ENCODE measurements at places on chromosomes 3 and 15.
A peak's percentile ranks its signal among the peaks of the same experiment; 100 is the strongest.

GRCh38 chr15:99143242-99143641 is 38.4 kb downstream of the SYNM start:
- DNase-seq, result no peak

- no peak for DNase-seq
Observed at GRCh38 chr15:28037969-28038590, 61.0 kb downstream of the OCA2 start.

DNA sequence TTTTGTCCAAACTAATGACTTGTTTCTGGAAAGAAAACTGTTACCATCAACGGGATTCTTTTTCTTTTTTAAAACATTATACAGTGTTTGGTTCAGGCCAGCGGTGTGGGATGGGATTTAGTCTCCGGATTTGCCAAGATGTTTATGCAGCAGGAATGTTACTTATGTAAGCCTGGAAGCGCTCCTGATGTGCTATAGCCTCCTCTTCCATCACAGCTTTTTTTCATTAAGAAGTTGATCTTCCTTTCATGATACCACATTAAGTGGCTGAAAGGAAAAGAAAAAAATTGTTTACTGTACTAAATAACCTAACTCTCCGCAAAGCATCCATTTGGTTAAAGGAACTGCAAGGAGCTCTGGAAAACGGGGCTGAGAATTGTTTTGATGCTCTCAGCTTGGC is 120.5 kb upstream of the ALDH1A3 start:
- peak; percentile 89 for DNase-seq

DNA sequence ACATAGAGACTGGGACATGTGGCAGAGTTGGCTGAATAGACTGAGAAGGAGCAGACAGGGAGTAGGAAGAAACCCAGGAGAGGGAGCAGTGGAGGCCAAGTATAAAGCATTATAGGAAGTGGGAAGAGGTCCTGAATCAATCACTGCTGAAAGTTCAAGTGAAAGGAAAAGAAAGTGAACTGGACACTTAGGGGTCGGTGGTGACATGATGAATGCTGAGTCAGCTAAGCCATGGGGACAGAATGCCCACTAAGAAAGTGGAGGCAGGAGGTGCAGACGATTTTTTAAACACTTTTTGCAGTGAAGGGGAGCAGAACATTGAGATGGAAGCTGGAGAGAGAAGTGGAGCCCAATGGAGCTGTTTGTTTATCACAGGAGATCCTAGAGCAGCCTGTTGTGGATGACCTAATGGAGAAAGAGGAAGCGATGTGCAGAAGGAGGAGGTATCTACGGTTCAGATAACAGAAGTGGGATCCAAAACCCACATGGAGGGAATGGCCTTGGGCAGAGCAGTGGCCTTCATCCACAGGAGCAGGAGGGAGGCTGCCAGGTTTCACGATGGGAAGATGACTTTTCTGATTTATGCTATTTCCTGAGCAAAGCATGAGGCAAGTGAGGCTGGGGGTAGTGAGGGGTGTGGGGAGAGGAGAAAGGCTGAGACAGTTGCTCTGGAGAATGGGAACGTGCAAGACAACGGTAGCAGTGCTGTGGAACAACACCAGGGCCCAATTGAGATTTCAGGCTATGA is 208.2 kb downstream of the RPLP1 start:
- no peak for DNase-seq

DNA sequence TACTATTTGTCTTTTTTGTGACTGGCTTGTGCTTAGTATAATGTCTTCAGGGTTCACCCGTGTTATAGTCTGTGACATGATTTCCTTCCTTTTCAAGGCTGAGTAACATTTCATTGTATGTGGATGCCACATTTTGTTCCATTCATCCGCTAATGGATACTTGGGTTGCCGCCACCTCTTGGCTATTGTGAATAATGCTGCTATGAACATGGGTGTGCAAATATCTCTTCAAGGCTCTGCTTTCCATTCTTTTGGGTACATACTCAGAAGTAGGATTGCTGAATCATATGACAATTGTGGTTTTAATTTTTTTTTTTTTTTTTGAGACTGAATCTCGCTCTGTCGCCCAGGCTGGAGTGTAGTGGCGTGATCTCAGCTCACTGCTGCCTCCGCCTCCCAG is 15.4 kb downstream of the CRTC3 start:
- DNase-seq, result no peak

DNA sequence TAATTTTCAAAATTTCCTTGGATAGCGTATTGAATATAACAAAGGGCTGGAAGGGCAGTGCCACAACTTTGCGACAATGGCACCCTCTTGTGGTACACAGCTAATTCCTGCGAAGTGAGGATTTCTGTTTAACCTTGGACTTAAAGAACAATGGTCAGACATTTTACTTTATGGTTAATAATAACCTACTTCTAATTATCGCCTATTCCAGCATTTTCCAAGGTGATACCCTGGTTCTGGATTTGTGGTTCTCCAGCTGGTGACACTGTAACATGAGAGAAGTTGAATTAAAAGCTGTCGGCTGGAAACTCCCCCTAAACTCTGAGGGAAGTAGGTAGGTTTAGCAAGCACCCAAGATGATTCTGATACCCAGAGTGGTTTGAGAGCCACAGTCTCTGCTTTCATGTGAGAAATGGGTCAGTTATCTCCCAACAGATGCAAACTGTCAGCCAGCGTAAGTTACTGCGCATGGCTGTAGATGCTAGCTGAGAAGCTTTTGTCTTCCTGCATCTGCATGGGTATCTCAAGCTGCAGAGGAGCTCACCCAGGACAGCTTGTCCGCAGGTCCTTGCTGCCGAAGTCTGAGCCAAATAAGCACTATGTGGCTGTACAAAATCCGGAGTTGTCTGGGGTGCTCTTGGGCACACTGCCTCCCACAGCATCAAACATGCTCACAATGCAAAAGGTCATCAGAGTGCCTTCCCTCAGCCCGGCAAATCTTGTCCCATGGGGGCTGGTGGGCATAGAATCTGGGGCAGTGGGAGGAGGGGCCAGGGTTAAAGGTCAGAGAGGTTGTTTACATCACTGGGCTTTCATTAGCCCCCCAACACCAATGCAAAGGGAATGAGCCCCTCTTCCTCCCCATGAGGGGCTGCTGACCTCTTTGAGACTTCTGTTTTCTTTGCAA is 6.6 kb upstream of the CHSY1 start:
- DNase-seq, result no peak

- DNase-seq, result peak; percentile 20
Observed at GRCh38 chr3:149224736-149225594, 3.3 kb upstream of the CP start.

GRCh38 chr3:107969525-107969924 is 121.3 kb downstream of the CD47 start:
- DNase-seq, result no peak

DNA sequence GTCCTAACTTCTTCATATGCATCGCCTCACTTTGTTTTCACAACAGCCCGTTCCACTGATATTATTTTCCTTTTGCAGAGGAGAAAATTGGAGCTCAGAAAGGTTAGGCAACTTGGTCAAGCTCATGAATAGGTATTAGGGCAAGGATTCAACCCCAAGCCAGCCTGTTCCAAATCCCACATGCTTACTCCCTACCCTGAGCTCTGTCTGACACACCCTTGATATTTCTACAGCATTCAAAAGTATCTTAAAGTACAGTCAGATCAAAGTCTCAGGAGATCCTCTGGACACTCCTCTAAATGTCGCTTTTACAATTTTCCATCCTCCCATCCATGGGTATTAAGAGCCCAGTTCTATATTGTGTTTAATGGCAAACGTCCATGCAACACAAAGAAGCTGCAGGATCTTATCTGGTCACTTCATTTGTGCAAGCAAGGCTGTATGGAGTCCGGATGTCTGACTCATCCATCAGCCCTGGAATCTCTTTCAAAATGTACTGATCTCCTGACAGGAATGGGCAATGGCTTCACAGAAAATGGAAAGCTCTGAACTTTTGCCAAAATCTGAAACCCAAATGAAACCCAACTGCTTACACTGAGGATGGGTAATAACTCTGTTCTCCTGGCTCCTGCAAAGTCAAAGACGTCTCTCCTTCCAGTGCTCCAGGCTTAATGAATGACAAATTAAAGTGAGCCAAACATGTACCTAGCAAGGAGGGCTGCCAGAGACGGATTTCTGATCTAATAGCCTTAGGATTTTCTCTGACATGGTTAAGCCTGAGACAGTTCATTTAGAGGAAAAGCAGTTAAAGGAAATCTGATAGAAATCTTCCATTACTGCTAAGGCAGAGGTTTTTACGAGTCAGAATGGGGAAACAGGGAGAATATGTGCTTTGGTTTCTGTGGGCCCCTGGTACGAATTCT is 230.9 kb upstream of the RORA start:
- DNase-seq, result peak; percentile 58

DNA sequence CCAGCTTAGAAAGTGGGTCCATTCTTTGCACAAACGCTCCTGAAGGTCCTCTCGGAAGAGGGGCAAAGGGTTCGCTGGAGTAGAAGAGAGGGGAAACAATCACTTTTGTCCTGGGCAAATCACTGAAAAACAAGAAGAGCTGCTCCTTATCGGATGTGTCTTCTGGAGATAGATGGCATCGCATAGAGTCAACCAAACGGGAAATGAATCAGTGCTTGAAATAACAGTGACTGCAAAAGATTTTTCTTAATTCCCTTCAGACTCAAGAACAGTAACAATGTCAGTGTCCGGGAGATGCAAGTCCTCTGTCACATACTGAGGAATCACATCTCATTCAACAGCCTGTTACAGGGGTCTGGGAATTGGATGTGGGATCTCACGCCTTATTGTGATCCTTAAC is 78.8 kb upstream of the PCSK6 start:
- DNase-seq, result no peak

DNA sequence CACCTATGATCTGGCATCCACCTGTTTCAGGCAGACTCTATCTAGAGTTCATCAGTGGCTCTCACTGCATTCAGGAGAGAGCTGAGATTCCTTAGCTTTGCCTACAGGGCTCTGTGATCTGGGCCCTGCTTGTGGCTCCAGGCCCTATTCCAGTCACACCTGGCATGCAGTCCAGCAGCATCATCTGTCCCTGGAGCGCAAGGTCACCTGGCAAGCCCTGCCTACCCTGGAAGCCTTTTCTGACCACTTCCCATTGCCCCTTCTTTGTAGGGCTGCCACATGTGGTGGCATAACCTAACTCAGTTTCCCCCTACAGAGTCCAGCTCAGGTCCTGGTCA is 115.1 kb upstream of the PLXNA1 start:
- no peak for DNase-seq
